ENCODE measurements at places on chromosomes 4 and X. TPM values are rescaled to one million over a fixed set of nuclear protein-coding genes. Genes with fewer than 3 reads are reported as not detected.

- H3K27me3 ChIP-seq, result no peaks in the 10 kb centered on the region
- no peak overlapping the region for H3K27ac ChIP-seq
- peak; percentile 31 for DNase-seq
- no peak overlapping the region for H3K4me3 ChIP-seq
- H3K4me1 ChIP-seq, result no peaks in the 10 kb centered on the region
Observed at GRCh38 chrX:53714580-53715345, 28.2 kb upstream of the HUWE1 start.

- H3K36me3 ChIP-seq, result peaks cover 4% of the 10 kb centered on the region
- no peaks in the 10 kb centered on the region for H3K27me3 ChIP-seq
- no peaks in the 10 kb centered on the region for H3K4me1 ChIP-seq
Observed at GRCh38 chr4:139131209-139131870, 45.7 kb downstream of the ELF2 start.

Gene EMD
- 33.0 TPM for total RNA-seq

Gene PARM1
- 53.6 TPM for total RNA-seq

DNA sequence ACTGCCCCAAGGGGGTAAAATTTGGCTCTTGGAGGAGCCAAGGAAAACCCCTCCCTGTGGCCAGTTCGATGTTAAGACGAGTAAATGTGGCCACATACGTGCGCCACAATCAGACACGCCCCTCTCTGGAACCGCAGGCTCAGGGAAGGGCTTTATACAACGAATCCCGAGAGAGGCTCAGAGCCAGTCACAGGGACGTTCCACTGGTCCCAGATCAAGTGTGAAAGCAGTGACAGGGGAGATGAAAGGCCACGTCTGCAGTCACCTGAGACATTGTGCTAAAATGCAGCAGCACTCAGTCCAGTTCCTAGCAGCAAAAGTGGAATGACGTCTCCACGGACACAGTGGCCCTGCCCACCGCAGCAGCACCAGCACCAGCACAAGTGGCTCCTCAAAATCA is 68.0 kb downstream of the ACOX3 start:
- H3K27ac ChIP-seq, result no peak overlapping the region
- H3K4me3 ChIP-seq, result no peak overlapping the region
- H3K36me3 ChIP-seq, result no peaks in the 10 kb centered on the region
- no peaks in the 10 kb centered on the region for H3K27me3 ChIP-seq
- no peak for DNase-seq

Gene NHS
- 2.0 TPM for total RNA-seq

DNA sequence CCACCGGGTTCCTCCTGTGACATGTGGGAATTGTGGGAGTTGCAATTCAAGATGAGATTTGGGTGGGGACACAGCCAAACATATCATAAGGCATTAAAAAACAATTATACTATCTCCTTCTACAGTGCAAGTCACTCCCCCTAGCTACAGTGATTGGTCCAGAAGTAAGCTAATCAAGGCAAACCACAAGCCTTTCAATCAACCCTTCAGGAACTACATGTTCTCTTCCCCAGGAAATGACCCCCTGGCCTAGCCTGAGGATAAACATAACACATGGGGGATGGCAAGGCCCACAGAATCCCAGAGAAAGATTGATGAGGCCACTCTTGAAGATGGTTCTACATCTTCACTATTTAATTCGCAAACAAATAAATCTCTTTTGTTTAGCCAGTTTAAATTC is 25.2 kb upstream of the FAM241A start:
- no peak overlapping the region for H3K27ac ChIP-seq
- H3K27me3 ChIP-seq, result peaks cover 2% of the 10 kb centered on the region
- no peak for DNase-seq
- H3K4me1 ChIP-seq, result no peaks in the 10 kb centered on the region
